ENCODE measurements at places on chromosomes 4 and X.

GRCh38 chr4:25728886-25729285, 73.2 kb downstream of the SLC34A2 start:
- no peak for DNase-seq

GRCh38 chr4:52094376-52095145, 43.5 kb downstream of the SPATA18 start:
- no peak for DNase-seq

DNA sequence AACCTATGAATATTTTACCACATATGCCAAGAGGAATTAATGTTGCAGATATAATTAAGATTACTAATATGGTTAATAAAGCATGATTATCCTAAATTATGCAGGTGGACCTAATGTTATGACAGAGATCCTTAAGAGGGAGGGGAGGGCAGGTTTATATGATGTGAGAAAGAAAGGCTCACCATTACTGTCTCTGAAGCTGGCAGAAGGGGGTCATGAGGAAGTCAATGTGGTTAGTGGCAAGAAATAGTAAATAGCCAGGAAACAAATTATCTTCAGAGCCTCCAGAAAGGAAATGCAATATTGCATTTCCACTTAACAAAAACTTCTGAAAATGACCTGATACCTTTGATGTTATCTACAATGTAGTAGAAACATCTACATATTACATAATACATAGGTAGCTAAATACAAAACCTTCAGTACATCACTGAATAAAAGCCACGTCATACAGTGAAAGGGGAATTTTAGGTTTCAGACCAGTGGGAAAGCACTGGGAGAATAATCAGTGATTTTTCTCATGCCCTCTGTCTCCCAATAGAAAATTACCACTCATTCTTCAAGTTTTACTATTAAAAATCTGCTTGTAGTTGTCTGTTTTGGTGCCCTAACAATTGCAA, 609.2 kb downstream of the SPOCK3 start:
- no peak for DNase-seq

DNA sequence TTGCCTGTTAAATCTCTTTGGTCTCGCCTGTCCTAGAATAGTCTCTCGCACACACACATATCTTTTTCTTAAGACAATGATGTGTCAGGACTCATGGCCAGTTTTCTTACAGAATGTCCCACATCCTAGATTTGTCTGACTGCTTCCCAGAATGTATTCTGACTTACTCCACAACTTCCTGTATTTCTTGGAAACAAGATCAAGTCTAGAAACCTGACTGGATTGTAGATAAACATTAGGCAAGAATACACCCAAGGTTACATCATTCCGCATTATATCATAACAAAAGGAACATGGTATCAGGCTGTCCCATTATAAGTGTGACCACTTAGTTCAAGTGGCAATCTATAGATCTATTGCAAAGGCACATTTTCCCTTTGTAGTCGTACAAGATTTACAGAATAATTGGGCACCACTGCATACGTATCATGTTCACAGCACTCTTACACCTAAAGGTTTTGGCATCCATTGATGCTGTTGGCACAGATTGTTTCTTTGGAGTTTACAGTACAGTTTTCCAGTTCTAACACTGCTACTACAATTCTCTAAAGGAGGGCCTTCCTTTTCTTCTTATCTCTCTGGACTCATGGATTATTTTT, 56.4 kb downstream of the FBXW7 start:
- DNase-seq = no peak

DNA sequence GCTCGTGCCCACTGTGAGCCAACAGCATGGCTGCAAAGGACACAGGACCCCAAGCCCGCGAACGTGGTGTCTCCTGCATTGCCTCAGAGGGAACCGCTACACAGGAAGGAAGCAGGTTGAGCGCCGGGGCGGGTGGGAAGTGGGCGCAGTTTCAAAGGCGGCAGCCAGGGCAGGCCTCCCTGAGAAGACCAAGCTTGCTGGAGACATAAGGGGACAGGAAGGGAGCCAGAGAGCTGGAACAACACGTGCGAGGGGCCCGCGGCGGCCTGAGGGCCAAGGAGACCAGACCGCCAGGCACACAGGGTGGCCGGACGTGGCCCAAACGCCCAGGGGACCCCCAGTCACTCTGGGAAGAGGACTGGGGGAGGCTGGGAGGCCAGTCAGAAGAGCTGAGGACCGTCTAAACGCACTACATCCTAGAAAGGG, 32.0 kb downstream of the CTBP1 start:
- DNase-seq = no peak

DNA sequence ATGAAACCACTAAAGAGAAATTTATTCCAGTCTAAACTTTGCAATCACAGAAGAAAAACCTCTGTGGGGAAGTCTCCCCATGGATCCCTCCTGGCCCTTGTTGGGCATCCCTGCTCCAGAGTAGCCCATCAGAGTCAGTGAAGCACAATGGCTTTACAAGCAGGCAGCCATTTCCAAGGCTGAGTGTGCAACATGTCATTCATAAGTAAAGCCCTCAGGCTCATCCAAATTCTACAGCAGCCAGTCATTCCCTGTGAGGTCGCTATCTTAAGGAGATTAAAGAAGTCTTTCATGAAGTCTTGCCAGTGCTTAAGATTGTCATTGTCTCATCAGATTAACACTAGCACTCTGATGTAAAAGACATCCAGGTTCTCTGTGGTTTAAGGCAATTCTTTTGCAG, 17.0 kb upstream of the MAPK10 start:
- DNase-seq = no peak

GRCh38 chr4:143701365-143701764, 890 bp upstream of the FREM3 start:
- DNase-seq = no peak

- DNase-seq = no peak
These were observed 36.7 kb downstream of the DIAPH2 start for GRCh38 chrX:96721354-96721753.

All from left renal pelvis (tissue), 4 donors.